HS-5 (cell line): ENCODE measurements at places on chromosomes 3 and 15.

DNA sequence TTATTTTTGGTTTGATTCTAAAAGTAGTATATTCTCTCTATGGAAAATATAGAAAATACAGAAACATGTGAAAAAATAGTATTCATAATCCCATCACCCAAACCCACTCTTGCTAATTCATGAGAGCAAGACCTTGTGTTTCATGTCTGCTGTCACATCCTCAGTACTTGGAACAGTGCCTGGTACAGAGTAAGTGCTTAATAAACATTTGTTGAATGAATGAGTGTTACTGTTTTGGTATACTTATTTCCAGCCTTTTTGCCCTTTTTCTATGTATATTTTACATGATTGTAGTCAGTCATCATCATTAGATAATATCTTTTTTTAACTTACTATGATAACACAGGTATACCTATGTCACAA is 59.3 kb downstream of the IL16 start:
- no peak for DNase-seq

- no peak for DNase-seq
Observed at GRCh38 chr3:114079761-114080160, 23.2 kb downstream of the QTRT2 start.

DNA sequence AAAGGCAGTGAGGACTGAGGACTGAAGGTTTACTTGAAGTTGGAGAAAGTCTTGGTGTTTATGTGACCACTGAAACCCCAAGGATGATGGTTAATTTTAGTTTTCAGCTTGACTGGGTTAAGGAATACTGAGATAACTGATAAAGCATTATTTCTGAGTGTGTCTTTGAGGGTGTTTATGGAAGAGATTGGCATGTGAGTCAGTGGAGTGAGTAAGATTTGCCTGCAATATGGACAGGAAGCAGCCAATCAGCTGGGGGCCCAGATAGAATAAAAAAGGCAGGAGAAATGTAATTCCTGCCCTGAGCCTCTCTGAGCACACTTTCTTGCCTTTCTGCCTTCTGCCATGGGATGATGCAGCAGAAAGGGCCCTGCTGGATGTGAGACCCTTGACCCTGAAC is 92.4 kb downstream of the KBTBD8 start:
- peak; percentile 55 for DNase-seq

DNA sequence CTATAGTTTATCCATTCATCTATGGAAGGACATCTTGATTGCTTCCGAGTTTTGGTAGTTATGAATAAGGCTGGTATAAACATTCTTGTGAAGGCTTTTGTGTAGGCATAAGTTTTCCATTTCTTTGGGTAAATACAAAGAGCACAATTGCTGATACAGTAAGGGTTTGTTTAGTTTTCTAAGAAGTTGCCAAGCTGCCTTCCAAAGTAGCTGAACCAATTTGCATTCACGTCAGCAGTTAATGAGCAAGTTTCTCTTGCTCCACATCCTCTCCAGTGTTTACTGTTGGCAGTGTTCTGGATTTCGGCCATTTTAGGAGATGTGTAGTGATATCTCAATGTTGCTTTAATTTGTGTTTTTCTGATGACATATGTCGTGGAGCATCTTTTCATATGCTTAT is 34.2 kb downstream of the GABRA5 start:
- no peak for DNase-seq

GRCh38 chr3:106431721-106432120 is 562.9 kb upstream of the CBLB start:
- DNase-seq, result no peak

DNA sequence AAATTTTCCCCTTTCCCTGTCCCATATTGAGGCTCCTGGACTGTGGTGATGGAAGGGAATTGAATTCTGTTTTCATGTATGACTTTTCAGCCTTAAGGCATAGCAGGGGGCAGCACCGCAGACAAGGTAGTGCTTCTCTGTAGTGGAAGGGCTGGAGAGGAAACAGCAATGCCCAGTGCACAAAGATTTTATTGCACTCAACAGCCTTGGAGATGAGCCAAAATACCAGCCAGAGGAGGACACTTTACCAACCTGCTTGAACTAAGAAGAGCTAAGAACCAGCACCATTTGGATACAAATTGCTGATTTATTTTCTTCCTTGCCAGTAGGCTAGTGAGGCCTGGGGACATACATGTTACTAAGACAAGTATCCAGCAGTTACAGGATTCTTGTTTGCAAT is 98.7 kb downstream of the KCNMB2 start:
- DNase-seq, result no peak

GRCh38 chr3:12588039-12589009 is 31.4 kb downstream of the MKRN2 start:
- DNase-seq, result peak; percentile 45
